ENCODE measurements at places on chromosomes 11 and 22. TPM values are rescaled to one million over a fixed set of nuclear protein-coding genes. Genes with fewer than 3 reads are reported as not detected.

Gene CERK
- total RNA-seq, result 13.0 TPM

Gene APOA5
- total RNA-seq, result not detected

Gene VWCE
- total RNA-seq, result 0.04 TPM

Gene GAL3ST1
- total RNA-seq, result not detected

Gene CYP2D6
- 0.47 TPM for total RNA-seq

Gene PLAAT3
- not detected for total RNA-seq

Gene OR51B5
- total RNA-seq, result not detected

Gene TCIRG1
- 51.0 TPM for total RNA-seq

Gene SYVN1
- total RNA-seq, result 16.6 TPM

Gene CADM1
- total RNA-seq, result 25.5 TPM

Gene SMIM35
- not detected for total RNA-seq

Gene SCGB2A2
- total RNA-seq, result not detected

Gene CASP5
- total RNA-seq, result not detected

Gene DEFB131B
- not detected for total RNA-seq

Gene OR10G7
- not detected for total RNA-seq

Gene IGSF9B
- 0.15 TPM for total RNA-seq

Gene C11orf87
- total RNA-seq, result under 0.01 TPM

Gene GRAMD1B
- not detected for total RNA-seq

Gene APOL3
- total RNA-seq, result 1.4 TPM

Gene EIF3F
- 432 TPM for total RNA-seq

Gene SLC22A6
- total RNA-seq, result not detected

Gene OR8G5
- not detected for total RNA-seq

Gene NEAT1
- 7.9 TPM for total RNA-seq

Gene MS4A15
- not detected for total RNA-seq

Gene ZBED5
- total RNA-seq, result 19.8 TPM

Gene KIRREL3
- total RNA-seq, result not detected

Gene ZP1
- total RNA-seq, result not detected

Gene SAMM50
- total RNA-seq, result 51.6 TPM

Gene CCDC15
- total RNA-seq, result 11.2 TPM

Gene PRODH
- total RNA-seq, result 0.72 TPM

Gene HBG2
- not detected for total RNA-seq

Gene SPDYC
- not detected for total RNA-seq

Gene P2RY2
- total RNA-seq, result 7.2 TPM

Gene RRAS2
- 93.1 TPM for total RNA-seq

All from hair follicular keratinocyte (primary cell).